AG09309 (cell line): ENCODE measurements at places on chromosomes 3 and 15.

DNA sequence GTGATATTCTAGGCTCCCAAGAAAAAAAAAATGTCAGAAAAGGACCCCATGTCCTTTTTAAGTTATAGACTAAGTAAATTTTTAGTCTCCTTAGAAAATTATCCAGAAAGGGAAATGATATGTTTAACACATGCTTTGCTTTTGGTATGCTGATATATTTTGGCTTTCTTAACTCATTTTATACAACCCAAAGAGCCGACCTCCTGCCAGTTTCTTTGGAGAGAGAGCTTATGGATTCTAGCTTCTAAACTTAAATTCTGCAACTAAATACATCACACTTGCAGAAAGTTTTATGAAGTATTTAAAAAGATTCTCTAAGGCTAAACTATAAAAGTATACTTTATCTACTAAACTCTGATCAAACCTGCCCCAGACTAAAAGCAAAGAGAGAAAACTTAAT is 43.9 kb upstream of the ZPLD1 start:
- no peak for DNase-seq

GRCh38 chr3:156291272-156292123 is 171.1 kb downstream of the KCNAB1 start:
- no peak for DNase-seq

DNA sequence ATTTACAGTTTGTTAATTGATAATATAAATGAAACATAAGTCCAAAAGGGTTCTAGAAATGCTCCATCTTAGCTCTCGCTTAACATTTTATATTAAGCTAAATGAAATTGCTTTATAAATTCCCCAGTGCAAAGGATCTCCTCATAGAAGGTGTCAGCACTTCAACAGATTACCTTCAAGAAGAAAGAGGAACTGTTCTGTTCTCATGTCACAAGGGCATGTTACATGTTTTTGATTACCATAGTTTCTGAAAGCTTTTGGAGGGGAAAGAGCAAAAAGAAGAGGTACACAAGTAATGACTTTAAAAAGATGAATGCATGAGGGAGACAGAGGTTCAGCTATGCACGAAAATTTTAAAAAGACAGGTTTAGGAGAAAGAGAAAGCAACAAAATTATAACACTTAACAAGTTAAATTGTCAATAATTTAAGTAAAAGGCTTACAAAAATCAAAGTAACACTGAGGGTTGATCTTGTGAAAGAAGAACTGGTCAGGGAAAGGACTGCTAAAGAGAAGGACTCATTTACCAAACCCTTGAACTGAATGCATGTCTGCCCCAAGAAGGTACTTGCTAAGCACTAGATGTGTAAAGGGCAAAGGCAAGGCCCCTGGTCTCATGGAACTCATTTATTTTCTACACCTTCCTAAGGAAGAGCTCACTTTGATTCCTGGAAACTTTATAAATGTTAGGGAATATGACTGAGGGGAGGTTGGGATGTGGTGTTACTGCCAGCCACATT is 45.1 kb downstream of the CCDC191 start:
- DNase-seq, result no peak

- peak; percentile 60 for DNase-seq
Observed at GRCh38 chr3:11364181-11364580, 92.0 kb downstream of the ATG7 start.

DNA sequence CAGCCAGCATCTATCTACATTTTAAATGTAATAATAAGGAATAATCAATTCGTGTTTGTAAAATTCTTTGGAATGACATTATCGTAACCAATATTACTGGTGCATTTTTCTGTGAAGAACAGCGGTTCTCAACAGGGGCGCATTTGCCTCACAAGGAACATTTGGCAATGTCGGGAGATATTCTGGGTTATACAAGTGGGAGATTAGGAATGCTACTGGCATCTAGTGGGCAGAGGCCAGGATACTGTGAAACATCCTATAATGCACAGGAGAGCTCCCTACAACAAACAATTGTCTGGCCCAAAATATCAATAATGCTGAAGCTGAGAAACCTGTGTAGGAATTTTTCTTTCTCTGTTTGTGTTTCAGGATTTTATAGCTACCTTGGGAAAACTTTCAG is 25.0 kb downstream of the ACP3 start:
- DNase-seq, result no peak

DNA sequence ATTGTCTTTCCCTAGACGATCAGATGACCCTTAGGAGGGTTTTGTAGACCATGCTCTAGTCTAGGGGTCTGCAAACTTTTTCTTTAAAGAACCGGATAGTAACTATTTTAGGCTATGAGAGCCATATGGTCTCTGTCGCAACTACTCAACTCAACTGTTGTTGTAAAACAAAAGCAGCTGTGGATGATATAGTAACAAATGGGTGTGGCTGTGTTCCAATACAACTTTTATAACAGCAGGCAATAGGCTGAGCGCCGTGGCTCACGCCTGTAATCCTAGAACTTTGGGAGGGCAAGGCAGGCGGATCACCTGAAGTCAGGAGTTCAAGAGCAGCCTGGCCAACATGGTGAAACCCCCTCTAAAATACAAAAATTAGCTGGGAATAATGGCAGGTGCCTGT is 6.1 kb upstream of the CMTM6 start:
- no peak for DNase-seq

- DNase-seq, result no peak
Observed at GRCh38 chr3:42489116-42489936, 13.1 kb upstream of the VIPR1 start.

DNA sequence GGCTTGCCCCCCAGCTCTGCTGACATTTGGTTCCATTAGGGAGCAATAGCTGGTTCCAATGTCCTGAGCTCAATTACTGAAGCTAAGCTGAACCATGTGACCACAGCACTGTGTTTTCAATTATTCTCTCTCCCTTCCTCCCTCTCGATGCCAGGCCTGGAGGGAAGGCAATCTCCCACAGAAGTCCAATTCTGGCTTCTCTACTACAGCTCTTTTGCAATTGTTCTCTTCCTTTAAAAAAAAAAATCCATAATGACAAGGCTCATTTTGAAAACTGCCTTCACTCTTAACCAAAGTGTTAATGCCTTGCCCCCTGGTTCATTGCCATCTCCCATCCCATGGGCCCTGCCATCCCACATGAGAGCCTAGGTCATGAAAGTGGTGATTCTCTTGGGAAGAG is 24.8 kb downstream of the IL16 start:
- DNase-seq, result peak; percentile 8

GRCh38 chr3:30453360-30454039 is 152.9 kb upstream of the TGFBR2 start:
- no peak for DNase-seq

- no peak for DNase-seq
Observed at GRCh38 chr15:88036154-88036839, 220.2 kb downstream of the NTRK3 start.
